Left ventricle myocardium inferior (tissue), 1 donor: ENCODE measurements at places on chromosomes 5 and 9. TPM values are rescaled to one million over a fixed set of nuclear protein-coding genes. Genes with fewer than 3 reads are reported as not detected.

Gene RLN2
- 0.44 TPM for total RNA-seq

Gene PCDHGA2
- 7.8 TPM for total RNA-seq

- no peak overlapping the region for H3K27ac ChIP-seq
- no peaks in the 10 kb centered on the region for H3K27me3 ChIP-seq
- peaks cover 6% of the 10 kb centered on the region for H3K4me1 ChIP-seq
- H3K4me3 ChIP-seq = no peak overlapping the region
Observed at GRCh38 chr9:109206670-109207069, 39.6 kb upstream of the FRRS1L start.

- H3K4me3 ChIP-seq = no peak overlapping the region
- H3K36me3 ChIP-seq = no peaks in the 10 kb centered on the region
- H3K27ac ChIP-seq = no peak overlapping the region
- peaks cover 62% of the 10 kb centered on the region for H3K4me1 ChIP-seq
Observed at GRCh38 chr9:130288393-130288792, 22.8 kb downstream of the HMCN2 start.

Gene PCDHAC1
- not detected for total RNA-seq

Gene IL9
- not detected for total RNA-seq
